ENCODE measurements at places on chromosomes 6 and 20.
A peak's percentile ranks its signal among the peaks of the same experiment; 100 is the strongest.

- DNase-seq, result no peak
Observed at GRCh38 chr6:49713346-49713745, at the start of gene CRISP2. CRISP2 (minus strand) TSS chr6:49713543; CDS start chr6:49709196, 4,347 bp downstream.

DNA sequence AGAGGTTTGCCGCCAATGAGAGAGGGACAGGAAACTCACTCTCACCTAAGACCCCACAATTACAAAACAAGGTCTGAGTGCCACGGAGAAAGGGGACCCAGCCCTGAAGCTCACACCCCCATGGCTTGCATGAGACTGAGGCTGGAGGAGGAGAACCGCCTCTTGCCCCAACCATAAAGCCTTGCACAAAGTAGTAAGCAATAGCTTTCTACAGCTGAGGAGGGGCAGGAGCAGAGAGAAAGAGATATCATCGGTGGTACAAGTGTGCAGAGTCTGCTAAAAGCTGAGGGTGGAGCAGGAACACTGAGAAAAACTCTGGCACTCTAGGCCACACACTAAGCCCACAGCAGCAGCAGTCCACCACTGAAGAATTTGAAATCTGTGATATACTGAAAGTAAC, 37.7 kb downstream of the OSTM1 start:
- no peak for DNase-seq

DNA sequence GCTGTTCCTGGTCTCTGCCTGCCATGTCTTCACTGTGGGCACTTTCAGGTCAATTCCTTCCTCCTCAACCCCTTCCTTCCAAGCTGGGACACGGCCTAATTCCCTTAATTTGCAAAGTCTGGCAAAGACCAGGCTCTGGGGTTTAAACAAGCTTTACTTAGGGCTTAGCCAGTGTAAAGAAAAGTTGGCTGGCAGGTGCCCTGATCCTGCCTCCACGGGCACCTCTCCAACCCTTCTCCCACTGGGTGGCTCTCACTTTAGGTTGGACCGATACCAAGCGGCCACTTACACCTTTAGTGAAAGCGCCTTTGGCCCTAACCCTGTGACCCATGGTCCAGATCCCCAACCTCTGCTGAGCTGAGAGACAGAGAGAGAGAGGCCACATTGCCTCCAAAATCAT, 13.7 kb upstream of the MLN start:
- DNase-seq, result no peak

GRCh38 chr20:52332230-52332629, 140.7 kb upstream of the ZFP64 start:
- no peak for DNase-seq

- peak; percentile 71 for DNase-seq
Observed at GRCh38 chr6:30130887-30131862, 4.8 kb upstream of the TRIM40 start.

Data from inflammatory macrophage treated with lipopolysaccharide for 1 hour (primary cell).